Activated T-helper 1 cell treated with Interleukin-2 at 50 U/mL for 16 hours (primary cell): ENCODE measurements at places on chromosomes 13 and 19.

DNA sequence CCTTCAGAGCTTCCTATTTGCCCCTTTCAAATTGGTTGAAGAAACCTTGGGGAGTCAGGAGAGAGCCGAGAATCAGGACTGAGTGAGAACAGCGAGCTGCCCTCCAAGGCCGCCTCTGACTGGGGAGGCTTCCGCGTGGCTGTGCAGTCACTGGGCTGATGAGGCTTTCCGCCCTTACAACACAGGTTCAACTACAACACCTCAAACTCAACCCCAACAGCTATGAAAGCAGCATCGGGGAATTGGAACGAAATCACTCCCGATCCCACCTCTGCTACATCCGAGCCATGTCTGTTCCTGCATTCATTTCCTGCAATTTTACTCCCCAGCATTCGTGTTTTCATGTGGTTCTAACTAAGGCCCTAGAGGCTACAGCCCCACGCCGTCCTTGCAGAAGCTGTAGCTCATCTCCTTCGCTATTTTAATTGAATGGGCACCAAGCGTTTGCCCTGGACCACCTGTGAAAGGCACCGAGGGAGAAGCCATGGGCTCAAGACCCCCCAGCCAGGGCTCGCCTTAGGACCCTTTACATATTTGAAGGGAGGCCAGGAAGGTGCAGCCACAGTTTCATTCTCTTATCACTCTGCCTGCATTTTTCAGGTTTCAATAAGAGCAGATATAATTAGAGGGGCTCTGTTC, 12.3 kb upstream of the RASA3 start:
- DNase-seq: no peak

- DNase-seq: no peak
These were observed 2.5 kb downstream of the LYPD3 start for GRCh38 chr19:43462785-43463380.

GRCh38 chr13:68736961-68737360, 1370.7 kb upstream of the ATXN8OS start:
- DNase-seq: no peak

DNA sequence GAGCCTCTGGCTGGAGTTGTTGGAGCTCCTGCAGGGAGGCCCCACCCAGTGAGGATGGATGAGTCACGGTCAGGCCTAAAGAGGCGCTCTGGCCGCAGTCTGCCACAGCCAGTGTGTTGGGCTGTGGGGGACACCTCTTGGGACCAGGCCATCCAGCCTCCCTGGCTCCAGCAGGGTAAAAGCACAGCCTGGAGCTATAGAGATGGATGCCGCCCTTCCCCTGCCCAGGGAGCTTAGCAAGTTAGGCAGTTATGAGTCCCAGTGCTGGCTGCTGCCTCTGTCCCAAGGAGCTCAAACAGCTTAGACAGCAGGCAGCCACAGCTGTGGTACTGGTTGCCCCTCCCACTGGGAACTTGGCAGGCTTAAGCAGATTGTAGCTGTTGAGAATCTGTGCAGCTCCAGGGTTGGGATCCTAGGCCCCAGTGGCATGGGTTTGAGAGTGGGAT, 100.9 kb downstream of the NDFIP2 start:
- DNase-seq: no peak

- no peak for DNase-seq
These were observed 1.9 kb downstream of the PTPRS start for GRCh38 chr19:5338656-5339197.

- DNase-seq: no peak
These were observed 480.2 kb upstream of the MIR17HG start for GRCh38 chr13:90867336-90867683.

GRCh38 chr13:40228496-40228895, 437.9 kb downstream of the FOXO1 start:
- no peak for DNase-seq

- no peak for DNase-seq
These were observed 6.2 kb downstream of the SPRY2 start for GRCh38 chr13:80334597-80335260.

DNA sequence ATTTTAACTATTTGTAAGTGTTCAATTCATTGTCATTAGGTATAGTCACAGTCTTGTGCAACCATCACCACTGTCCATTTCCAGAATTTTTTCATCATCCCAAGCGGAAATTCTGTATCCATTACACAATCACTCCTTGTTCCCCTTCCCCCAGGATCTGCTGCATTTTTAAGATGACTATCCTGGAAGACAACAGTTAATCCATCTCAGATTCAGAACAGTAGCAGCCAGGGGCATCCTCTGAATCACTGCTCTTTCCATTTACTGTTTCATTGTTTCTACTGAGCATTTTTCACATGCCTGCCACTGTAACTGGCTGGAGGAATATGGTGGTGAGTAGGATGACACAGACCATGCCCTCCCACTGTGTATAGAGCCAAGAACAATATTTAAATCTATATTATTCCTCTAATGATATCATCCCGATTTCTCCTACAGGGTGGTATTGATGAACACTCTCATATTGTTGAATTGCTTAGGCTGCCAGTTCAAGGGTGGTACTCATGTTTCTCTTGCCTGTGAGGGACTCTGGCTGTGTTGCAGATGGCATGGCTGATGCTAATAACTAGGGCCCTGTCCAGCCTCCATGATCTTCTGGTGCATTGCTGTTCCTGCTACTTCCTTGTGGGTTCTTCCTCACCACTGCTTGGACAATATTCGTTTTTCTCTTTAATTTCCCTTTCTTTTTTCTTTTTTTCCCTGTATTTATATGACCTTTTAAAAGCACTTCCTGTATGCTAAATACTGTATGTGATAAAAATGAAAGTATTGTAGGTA, 59.0 kb downstream of the WDFY2 start:
- no peak for DNase-seq

- DNase-seq: no peak
These were observed 5.4 kb downstream of the TMEM150B start for GRCh38 chr19:55319785-55320184.

- DNase-seq: no peak
These were observed 1568.4 kb downstream of the SLITRK5 start for GRCh38 chr13:89239361-89240127.

DNA sequence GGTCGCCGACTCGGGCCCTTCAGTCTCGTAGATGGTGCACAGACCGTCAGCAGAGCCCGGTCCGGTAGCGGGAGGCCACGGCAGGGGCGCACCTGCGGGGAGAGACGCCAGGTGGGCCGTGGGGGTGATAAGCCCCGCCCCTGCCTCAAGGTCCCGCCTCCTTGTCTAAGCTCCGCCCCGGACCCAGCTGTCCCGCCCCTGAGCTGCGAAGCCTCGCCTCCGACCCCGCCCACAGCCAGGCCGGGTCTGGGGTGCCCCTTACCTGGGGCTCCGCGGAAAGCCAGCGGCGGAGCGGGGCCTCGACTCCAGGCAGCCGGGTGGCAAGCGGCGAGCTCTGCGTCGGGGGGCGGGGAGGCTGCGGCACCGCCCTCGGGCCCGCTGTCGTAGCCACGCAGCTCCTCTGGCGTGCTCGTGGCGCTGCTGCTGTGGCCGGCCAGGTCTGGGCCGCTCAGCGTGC, 4.7 kb downstream of the PRR36 start:
- peak; percentile 72 for DNase-seq

DNA sequence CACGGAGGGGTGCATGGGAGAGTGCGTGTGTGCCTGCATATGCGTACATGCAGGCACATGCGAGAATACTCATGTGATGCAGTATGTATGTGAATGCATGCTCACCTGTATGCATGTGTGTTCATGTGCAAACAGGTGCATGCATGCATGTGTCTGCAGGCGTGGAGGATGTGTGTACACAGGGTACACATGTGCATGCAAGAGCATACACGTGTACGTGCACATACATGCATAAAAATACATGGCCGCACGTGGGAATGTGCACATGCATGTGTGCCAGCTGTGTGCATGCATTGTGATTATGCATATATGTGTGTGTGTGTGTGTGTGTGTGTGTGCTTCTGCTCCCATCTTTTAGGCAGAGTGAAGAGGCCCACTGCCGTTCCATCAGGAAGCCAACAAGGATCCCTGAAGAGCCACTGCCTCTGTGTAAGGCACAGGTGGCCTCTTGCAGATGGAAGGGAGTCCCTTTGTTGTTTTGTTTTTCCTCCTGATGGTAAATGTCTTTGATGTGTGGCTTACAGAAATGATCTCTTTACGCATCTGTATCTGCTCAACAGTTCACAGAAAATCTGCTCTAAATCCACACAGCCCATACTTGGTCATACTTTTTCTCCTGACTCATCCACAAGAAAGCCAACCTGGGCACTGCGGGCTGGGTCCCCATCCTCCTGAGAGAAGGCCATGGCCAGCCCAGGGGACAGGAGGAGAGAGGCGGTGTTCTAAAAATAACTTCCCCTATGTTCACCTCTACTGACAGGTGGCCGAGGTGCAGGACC, 50.7 kb downstream of the KLF2 start:
- DNase-seq: no peak

DNA sequence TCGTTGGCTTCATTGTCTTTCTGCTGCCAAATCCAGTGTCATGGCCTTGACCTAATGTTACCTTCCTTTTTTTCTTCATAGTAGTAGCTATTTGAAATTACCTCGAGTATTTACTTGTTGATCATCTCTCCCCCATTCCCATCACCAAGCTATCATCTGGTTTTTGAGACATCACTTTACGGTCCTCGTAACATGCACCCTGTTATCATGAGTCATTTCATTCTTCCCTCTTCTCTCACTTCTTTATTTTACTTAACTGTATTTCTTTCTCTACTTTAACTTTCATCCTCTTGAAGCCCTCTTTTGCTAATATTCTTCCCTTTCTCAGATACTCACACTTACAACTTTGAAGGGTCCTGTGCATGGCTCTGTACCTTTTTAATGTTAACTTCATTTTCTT, 31.8 kb downstream of the TPP2 start:
- no peak for DNase-seq

GRCh38 chr13:67950603-67951002, 720.5 kb upstream of the PCDH9 start:
- DNase-seq: no peak

DNA sequence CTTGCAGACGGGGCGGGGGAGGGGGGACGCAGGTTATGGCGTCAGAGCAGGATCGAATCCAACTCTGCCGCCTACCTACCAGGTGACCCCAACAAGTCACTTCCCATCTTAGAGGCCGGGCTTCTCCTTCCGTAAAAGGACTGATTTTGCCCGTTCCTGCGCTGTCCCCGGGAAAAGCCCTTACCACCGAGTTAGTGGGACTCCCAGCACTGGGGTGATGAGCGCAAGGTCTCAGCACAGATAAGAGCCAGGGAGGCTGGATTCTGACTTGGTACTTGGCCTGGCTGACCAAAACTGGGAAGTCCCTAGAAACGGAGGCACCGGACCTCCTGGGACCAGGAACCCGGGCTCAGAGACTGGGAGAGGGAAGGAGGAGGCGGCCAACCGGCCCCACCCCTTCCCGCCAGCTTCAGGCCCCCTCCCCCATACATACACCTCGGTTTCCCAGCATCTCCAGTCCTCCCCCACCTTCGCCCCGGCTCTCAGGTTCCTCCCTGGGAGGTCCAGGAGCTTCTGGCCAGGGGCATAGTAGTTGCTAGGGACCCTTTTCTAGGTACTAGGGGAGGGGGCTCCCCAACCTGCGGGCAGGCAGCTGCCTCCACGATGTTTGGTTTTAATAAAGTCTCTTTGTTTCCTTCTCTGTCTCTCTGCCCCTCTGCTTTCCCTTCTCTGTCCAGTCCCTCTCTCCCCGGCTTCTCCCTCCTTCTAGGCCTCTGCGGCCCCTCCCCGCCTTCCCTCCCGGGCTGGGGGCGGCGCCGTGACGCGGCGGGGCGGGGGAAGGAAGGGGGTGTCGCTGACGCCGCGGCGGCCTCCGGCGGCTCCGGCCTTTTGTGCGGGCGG, at the start of gene GRAMD1A:
Gene GRAMD1A, plus strand, starts transcription at position 826 of the 840 bp plus-strand sequence. CDS start 156 bp downstream, outside the sequence.
- peak; percentile 66 for DNase-seq

GRCh38 chr19:10887616-10888367, 16.4 kb downstream of the CARM1 start:
- no peak for DNase-seq

GRCh38 chr13:36163809-36164308, 32.7 kb upstream of the DCLK1 start:
- no peak for DNase-seq

DNA sequence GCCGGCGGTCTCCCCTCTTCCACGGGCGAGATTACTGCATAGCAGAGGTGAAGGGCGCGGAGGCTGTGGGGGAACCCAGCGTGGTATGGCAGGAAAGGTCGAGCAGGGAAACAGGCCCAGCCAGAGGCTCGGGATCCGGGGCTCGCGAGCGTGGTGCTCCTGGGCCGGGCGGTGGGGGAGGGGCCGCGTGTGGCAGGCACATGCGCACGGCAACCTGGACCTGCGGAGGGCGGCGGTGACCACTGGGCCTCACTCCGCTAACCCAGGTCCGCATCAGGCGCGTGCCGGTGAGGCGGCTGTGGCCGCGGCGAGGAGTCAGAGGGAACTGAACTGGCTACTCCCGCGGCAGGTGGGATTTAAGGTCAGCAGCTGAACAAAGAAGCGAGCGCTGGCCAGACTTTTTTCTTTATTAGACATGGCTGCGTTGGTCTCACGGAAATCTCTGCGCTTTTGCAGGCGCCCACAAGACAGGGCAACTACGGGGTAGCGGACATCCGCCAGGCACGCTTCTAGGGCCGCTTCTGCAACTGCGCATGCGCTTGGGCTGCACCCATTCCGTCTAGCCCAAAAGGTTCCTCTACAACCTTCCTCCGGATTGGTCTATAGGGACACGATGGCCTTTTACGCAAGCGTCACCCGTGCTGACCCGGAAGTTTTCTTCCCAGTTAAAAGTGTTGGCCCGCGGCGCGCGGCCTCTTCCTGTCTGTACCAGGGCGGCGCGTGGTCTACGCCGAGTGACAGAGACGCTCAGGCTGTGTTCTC, at the start of gene RPS5:
Gene RPS5, plus strand, starts transcription at position 694 of the 762 bp plus-strand sequence. CDS start 869 bp downstream, outside the sequence.
- peak; percentile 92 for DNase-seq

GRCh38 chr19:47152205-47152604, 21.6 kb downstream of the SAE1 start:
- no peak for DNase-seq

GRCh38 chr13:112057736-112058518, 9.0 kb upstream of the SOX1 start:
- no peak for DNase-seq
